ENCODE measurements at places on chromosomes 5 and 9. TPM values are rescaled to one million over a fixed set of nuclear protein-coding genes. Genes with fewer than 3 reads are reported as not detected.

MEGF10 gene
- total RNA-seq = 8.2 TPM

DBH gene
- 0.13 TPM for total RNA-seq

VCAN gene
- 98.0 TPM for total RNA-seq

RAB24 gene
- 24.4 TPM for total RNA-seq

KIF4B gene
- not detected for total RNA-seq

CARD9 gene
- total RNA-seq = 4.0 TPM

CDK5RAP2 gene
- total RNA-seq = 80.6 TPM

ARHGEF37 gene
- 86.7 TPM for total RNA-seq

HRH2 gene
- 4.3 TPM for total RNA-seq

TEX10 gene
- total RNA-seq = 14.5 TPM

PCDHB2 gene
- total RNA-seq = 3.8 TPM

- DNase-seq = no peak
Measured at GRCh38 chr9:16628413-16628812, 242.1 kb downstream of the BNC2 start.

GRCh38 chr5:103305809-103306208, 47.2 kb downstream of the MACIR start:
- DNase-seq = no peak

- no peak for DNase-seq
Measured at GRCh38 chr5:150529555-150529954, 21.6 kb downstream of the NDST1 start.

- no peak for DNase-seq
Measured at GRCh38 chr5:119346394-119346793, 9.4 kb upstream of the TNFAIP8 start.

DNA sequence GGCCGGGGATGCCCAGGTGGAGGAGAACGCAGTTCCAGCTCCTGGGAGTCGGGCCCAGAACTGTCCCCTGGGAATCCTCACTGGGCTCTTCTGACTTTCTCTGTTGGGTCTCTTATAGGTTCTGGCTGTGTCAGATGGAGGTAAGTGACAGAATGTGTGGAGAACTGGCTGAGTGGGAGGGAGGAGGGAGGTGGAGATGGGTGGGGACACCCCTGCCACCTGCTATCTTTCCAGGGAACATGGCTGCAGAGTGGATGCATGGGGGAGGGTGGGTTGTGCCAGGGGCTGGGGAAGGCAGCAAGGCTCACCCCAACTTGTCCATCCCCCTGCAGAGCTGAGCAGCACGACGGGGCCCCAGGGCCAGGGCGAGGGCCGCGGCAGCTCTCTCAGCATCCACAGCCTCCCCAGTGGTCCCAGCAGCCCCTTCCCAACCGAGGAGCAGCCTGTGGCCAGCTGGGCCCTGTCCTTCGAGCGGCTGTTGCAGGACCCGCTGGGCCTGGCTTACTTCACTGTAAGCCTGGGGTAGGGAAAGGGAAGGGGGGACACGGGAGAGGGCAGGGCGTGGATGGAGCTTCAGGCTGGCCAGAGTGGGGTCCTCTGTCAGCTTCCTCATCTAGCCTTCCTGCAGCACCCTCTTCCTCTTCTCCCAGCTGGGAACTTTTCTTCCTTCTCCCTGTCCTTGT, 8.3 kb downstream of the RGS14 start:
- DNase-seq = no peak

GRCh38 chr5:147156012-147156411, 78.8 kb upstream of the STK32A start:
- no peak for DNase-seq

GRCh38 chr5:135294793-135295192, 104.2 kb downstream of the MACROH2A1 start:
- DNase-seq = no peak

GRCh38 chr5:180079702-180080466, 8.3 kb upstream of the RNF130 start:
- DNase-seq = no peak

DNA sequence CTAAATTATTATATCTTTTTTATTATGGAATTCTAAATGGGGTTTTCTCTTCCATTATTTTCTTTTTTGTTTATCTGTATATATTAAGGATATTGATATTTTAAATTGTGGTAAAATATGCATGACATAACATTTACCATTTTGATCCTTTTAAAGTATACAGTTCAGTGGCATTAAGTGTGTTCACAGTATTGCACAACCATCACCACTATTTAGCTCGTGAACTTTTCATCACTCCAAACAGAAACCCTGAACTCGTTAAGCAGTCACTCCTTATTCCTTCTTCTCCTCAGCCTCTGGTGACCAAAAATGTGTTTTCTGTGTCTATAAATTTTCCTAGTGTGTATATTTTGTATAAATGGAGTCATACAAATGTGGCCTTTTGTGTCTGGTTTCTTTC, 188.2 kb downstream of the CCDC171 start:
- DNase-seq = no peak

DNA sequence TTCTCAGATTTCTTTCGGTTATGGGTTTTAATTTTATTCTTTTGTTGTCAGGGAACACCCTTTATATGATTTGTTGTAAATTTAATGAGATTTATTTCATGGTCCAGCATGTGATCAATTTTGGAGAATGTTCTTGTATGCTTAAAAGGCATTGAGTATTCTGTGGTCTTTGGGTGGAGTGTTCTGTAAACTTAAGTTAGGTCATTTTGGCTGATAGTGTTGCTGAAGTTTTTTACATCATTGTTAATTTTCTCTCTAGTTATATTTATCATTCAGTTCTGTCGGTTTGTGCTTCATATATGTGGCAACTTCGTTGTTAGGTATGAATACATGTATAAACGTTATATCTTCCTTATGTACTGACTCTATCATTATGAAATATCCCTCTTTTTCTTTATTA, 55.5 kb downstream of the NIPBL start:
- DNase-seq = no peak

DNA sequence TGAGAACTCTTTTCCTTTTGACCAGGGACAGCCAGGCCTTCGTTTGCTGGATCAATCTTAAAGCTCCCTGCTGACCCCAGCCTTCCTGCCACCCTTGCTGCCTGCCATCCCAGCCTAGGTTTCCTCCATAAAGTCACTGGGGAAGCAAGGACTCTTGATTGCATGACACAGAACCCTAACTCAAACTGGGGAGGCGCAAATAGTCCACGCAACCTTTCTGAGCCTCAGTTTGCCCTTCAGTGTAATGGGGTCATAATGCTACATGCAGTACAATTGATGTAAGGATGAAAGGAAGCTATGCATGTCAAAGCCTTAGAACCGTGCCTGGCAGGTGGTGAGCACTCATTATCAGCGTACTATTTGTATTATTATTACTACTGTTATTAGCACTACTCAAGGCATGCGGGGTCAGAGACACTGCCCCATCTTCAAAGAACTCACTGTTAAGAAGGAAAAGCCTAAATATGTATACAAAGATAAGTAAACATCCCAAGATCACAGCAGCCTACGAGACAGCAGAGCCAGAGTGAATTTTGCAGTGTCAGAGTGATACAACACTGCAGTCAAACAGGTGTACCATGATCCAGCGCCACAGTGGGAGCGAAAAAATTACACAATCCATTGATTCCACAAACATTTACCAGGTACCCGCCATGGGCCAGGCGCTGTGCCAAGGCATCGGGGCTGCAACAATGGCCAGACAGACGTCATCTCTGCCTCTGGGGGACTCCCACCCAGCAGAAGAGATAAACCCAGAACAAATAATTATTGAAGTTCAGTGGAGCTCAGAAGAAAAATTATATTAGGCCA, 16.9 kb upstream of the CPLX2 start:
- DNase-seq = no peak

- DNase-seq = no peak
Measured at GRCh38 chr9:98323051-98323830, 67.8 kb upstream of the TBC1D2 start.

GRCh38 chr9:72165821-72166547, 16.7 kb downstream of the GDA start:
- DNase-seq = no peak

DNA sequence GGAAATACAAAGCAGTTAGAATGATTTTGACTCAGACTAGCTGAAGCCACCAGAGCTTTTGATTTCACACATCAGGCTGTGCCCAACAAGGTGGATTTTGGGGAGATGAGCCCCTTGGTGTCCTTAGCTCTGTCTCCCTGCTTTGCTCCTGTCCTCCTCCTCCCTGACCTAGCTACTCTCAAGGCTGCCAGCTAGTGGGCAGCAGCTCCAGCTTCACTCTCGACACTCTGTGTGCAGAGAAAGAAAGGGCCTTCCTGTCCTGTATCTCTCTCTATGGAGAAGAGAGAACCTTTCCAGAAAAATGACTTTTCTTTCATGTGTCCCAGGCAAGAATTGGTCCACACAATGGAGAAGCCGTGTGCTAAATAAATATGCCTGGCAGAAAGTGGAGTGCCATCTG, 446.2 kb downstream of the SEMA5A start:
- no peak for DNase-seq

DNA sequence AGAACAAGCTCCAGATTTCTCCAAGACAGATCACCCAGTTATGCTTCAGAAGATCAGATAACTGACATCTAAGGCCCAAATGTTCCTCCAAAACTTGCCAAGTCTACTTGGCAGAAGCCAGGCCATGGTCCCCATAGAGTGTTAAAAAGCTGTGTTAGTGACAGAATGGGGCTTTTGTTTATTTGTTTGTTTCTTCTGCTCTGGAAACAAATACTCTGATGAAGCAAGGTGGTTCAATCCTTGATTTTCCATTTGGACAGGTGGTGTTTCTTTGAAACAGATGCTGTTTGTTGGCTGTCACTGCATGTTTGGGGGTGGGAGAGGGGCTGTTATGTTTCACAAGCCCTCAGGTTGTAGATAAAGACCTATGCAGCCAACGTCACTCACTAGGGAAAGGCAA, 264.0 kb downstream of the FAM114A2 start:
- DNase-seq = no peak

- DNase-seq = no peak
Measured at GRCh38 chr5:1118738-1119137, 6.9 kb upstream of the SLC12A7 start.

DNA sequence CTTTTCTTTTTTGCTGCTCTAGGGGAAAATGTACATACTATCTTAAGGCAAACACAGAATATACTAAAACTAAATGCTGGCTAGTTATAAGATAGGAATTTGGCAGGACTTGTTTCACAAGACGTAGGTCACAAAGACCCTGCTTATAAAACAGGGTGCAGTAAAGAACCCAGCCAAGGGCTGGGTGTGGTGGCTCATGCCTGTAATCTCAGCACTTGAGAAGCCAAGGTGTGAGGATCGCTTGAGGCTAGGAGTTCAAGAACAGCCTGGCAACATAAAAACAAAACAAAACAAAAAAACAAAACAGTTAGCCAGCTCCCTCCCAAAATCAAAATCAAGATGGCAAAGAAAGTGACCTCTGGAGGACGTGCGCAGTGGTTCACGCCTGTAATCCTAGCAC, 49.5 kb upstream of the DENND4C start:
- no peak for DNase-seq

- no peak for DNase-seq
Measured at GRCh38 chr9:134693011-134693410, 51.4 kb downstream of the COL5A1 start.

- DNase-seq = no peak
Measured at GRCh38 chr9:16247188-16247875, 623.1 kb downstream of the BNC2 start.

Measured in sciatic nerve (tissue), 2 donors.